ENCODE measurements at places on chromosomes 5 and 9.

DNA sequence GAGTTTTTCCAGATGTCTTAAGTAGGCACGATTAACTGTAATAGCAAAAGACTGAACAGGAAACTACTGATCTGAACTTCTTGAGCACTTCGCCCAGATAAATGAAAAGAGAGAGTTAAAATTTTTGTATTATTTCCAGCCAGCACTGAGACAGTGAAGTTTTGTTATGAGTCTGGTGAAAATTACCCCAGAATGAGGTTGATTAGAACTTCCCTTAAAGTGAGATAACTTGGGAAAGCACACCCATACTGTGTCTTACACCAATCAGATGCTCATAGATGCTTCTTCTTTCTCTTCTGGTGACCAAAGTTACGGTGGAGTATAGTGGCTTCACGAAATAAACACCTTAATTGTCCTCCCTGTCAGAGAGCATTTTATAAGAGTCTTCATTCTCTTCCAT lies 131.8 kb upstream of the SLC12A2 start:
- no peak for DNase-seq

DNA sequence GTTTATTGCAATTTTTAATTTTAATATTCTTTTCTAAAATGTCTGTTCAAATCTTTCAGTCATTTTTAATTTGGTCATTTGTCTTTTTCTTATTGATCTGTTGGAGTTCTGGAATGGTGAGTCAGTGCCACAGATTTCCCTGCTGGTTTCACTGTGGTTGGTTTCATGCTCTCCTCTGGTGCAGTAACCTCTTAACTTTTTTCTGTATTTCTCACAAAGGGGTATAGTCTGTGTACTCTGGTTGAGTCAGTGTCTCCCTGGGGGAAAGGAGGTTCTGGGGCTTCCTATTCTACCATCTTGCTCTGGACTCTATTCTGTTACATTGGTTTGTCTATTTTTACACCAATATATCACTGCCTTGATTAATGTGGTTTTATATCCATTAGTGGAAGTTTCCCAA lies 178.8 kb downstream of the CSNK1G3 start:
- no peak for DNase-seq

- DNase-seq: no peak
These were observed 53.9 kb downstream of the ZCCHC7 start for GRCh38 chr9:37174247-37174646.

GRCh38 chr5:38845526-38846378 lies at the start of gene OSMR:
Gene OSMR (plus strand): TSS chr5:38846012. CDS start chr5:38869045, 23,033 bp downstream.
- peak; percentile 79 for DNase-seq

DNA sequence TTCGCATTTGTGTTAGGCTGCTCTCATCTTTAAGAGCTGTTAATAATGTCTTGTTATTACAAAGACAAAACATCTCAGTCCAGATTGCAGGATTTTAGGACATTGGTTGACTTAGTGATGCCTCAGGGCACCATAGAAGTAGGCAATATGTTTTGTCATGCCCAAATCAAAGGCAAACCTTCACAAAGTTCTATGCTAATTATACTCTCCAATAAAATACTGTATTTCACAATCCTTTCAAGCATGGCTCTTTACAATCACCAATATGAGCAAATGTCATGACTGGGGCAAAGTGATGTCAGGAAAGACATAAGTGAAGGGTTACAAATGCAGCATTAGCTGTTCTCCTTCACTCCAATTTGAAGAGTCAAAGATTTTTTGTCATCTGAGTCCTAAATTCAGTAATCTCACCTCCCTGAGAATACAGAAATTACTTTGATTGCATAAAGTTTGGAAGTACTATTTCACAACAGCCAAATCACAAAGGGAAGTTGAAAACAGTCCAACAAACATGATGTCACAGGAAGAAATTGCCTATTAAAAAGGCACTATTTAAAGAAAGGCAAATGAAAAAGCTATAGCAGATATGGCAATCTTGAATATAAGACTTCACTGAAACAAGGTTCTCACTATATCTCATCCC lies 303.2 kb downstream of the PRR16 start:
- no peak for DNase-seq

- no peak for DNase-seq
These were observed 7.1 kb downstream of the ACTL7A start for GRCh38 chr9:108869092-108869725.

- no peak for DNase-seq
These were observed 124.3 kb upstream of the SLC25A48 start for GRCh38 chr5:135710045-135710675.

- no peak for DNase-seq
These were observed 281.2 kb downstream of the BRINP1 start for GRCh38 chr9:119088002-119088547.

DNA sequence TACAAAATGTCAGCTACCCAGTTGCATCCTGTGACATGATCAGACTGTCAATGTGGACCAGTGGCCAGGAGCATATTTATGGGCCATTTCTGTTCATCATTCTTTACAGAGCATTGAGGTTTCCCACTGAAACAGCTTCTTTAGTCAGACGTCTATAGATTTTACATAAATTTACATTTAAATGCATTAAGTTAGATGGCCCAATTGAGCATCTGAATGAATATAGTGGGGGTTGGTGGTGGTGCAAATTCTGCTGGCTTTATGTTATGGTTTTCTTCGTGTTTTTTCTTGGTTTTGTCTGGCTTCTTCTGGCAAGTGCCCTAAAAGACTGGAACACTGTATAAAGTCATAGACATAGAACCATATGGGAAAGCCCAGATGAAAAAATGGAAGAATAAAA lies 214.1 kb downstream of the PJA2 start:
- DNase-seq: no peak

DNA sequence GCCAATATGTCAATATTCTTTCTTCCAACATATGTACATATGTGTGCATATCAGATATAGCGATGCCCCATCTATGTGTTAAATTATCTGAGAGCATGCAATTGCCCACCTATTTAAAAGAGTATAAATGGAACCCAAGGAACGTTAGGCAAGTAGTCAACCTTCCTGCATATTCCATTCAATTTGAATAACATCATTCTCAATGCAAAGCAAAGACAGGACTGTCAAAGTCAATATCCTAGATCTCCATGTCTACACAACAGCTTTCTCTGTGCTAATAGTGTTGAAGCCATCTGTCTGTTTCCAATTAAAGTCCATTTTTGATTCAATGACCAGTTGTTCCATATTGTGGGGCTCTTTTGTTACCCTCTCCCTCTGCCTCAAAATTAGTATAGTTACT lies 85.3 kb upstream of the COX7C start:
- DNase-seq: no peak

DNA sequence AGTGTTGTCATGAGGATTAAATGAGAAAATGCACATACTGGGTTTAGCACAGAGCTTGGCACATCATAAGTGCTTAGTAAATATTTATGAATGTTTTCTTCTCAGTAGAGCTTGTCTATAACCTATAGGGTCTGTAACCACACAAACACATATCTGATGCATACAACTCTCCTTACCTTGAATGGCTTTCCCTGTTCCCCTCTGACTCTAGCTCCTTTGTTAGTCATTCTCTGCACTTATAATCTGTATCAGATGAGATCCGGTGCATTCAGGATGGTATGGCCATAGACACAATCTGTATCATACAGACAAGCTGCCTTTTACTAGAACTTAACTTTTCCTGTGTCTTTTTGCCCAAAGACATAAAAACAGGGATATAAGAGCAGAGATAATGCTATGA lies 11.1 kb upstream of the SSBP2 start:
- DNase-seq: no peak

DNA sequence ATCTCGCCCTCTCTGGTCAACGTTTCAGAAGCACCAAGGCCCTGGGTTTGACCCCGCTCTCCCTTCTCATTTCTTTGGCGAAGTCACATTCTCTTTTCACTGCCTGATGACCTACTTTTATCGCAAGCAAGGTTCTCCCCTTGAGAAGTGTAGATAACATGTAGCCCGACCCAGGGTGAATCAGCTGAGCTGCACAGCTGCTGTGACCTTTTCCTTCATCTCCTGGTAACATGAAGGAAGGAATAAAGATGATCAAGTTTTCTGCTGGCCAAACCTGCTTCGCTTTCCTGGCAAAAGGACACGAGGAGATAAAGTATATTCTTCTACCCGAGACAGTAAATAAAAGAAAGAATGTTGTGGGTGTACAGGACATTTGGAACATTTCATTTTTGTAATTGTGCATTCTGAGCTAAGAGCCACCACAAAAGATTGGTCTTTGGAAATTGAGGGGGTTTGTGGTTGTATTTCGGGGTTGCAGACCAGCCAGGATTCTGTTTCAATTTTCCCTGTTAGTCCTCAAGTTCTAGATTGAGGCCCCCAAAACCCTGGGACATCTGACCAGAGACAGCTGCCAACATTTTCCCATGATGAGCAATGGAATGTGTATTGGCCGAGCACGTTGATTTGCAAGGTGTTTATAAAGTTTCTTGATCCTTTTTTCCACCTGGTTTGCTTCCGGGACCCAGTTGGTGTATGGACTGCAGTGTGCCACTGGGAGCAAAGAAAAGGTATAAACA lies 155.1 kb upstream of the ZNF462 start:
- peak; percentile 55 for DNase-seq

DNA sequence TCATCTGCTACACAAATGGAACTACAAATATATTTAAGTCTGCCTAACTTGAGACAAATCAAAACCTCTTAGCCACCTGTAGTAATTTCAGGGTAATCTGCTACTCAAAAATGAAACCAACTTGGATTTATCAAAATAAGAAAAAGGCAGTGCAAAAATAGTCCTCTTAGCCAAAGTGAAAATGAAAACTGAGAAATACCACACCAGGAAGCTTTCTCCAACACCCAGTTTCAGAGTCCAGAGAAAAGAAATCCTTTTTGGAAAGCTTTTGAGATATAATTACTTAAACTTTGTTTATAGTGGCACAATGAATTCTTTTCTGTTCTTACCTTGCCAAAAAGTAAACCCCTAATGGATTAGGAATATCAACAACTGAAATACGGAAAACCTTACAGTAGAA lies 990.4 kb downstream of the EFNA5 start:
- no peak for DNase-seq

DNA sequence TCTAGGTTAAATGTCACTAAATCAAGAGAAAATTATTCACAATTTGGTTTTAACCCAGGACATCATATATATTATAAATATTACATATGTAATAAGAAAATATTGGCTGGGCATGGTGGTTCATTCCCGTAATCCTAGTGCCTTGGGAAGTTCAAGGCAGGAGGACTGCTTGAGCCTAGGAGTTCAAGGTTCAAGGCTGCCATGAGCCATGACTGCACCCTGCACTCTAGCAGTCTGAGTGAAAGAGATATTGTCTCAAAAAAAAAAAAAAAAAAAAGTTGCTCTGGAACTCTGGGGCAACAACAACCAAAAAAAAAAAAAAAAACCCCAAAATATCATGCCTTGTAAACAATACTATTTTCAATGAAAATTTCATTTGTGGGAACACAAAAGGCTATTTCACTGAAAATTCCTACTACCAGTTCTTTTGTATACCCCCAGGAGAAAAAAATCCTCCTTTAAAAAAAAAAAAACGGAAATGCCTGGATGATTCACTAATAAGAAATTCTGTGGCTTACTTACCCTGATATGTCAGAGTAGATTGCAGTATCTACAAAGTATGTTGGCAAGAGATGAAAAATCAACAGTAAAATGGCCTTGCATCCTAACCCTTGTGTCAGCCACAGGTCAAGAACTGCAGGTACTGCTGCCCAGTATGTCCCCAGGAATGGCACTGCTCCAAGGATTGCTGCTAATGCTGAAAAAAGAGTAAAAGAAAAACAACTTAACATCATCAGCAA lies 22.6 kb upstream of the CTNNAL1 start:
- peak; percentile 17 for DNase-seq

All from gastrocnemius medialis (tissue), 4 donors.